Smooth muscle cell of bladder (primary cell): ENCODE measurements at places on chromosomes 5 and 9. TPM values are rescaled to one million over a fixed set of nuclear protein-coding genes. Genes with fewer than 3 reads are reported as not detected.

OGN gene
- 0.57 and 0.65 TPM in 2 replicates for total RNA-seq

RNF14 gene
- total RNA-seq: 45.2 and 52.2 TPM in 2 replicates

IL6ST gene
- 951 and 1,471 TPM in 2 replicates for total RNA-seq

PCDHGB3 gene
- 5.3 and 5.4 TPM in 2 replicates for total RNA-seq

DYNC2I2 gene
- total RNA-seq: 23.5 and 25.1 TPM in 2 replicates

PCDHGC5 gene
- total RNA-seq: 1.3 and 2.6 TPM in 2 replicates

SCAI gene
- total RNA-seq: 4.8 and 6.7 TPM in 2 replicates

TAF1L gene
- under 0.01 TPM in 1 of 2 replicates, not detected in the other for total RNA-seq

SEMA6A gene
- 0.43 and 0.74 TPM in 2 replicates for total RNA-seq

SEMA4D gene
- 0.09 and 0.71 TPM in 2 replicates for total RNA-seq

PCDHB11 gene
- 0.18 and 0.28 TPM in 2 replicates for total RNA-seq

RLN2 gene
- total RNA-seq: not detected in 2 replicates

ZNF883 gene
- 1.2 and 1.8 TPM in 2 replicates for total RNA-seq

CYLC2 gene
- total RNA-seq: not detected in 2 replicates

IGIP gene
- 6.5 and 11.0 TPM in 2 replicates for total RNA-seq

SCGB3A1 gene
- total RNA-seq: not detected in 2 replicates

JADE2 gene
- 18.6 and 19.7 TPM in 2 replicates for total RNA-seq

TBC1D13 gene
- 6.8 and 10.2 TPM in 2 replicates for total RNA-seq

ARL14EPL gene
- total RNA-seq: 0.18 TPM in 1 of 2 replicates, not detected in the other

TUT7 gene
- total RNA-seq: 32.0 and 51.9 TPM in 2 replicates

SH3TC2 gene
- total RNA-seq: 0.65 and 1.00 TPM in 2 replicates

RUSC2 gene
- 14.9 and 17.8 TPM in 2 replicates for total RNA-seq

NTNG2 gene
- total RNA-seq: 4.6 and 7.2 TPM in 2 replicates

SLC6A19 gene
- not detected in 2 replicates for total RNA-seq

TXNDC8 gene
- total RNA-seq: not detected in 2 replicates

SLC46A2 gene
- total RNA-seq: not detected in 2 replicates

ELP1 gene
- 27.4 and 33.5 TPM in 2 replicates for total RNA-seq

ORM2 gene
- total RNA-seq: not detected in 2 replicates

PCA3 gene
- total RNA-seq: not detected in 2 replicates

SPATA6L gene
- total RNA-seq: 0.28 and 0.43 TPM in 2 replicates

CDH10 gene
- total RNA-seq: 0.14 and 1.7 TPM in 2 replicates

RNF145 gene
- 75.7 and 90.0 TPM in 2 replicates for total RNA-seq

FOXD4L6 gene
- under 0.01 and 0.09 TPM in 2 replicates for total RNA-seq

NPDC1 gene
- total RNA-seq: 12.1 and 18.4 TPM in 2 replicates
